Foreskin melanocyte (primary cell): ENCODE measurements at places on chromosomes 7 and 10.

GRCh38 chr7:102005933-102006480 is 188.6 kb downstream of the CUX1 start:
- DNase-seq: no peak

DNA sequence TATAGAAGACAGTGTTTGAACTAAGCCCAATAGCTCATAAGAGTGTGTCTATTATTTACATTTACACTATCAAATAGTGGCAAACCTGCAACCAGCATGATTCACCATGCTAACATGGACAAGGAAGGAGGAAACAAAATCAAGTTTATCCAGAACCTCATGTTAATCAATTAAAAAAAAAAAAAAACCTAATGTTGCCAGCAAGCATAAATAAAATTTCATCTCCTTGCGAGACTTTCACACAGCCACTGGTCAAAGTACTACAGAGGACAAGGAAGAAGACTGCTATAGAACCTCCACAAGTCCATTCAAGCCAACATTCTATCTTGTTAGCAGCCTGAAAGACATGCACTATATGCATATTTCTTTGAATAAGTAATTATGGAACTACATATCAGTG is 9.7 kb downstream of the TM9SF3 start:
- no peak for DNase-seq

DNA sequence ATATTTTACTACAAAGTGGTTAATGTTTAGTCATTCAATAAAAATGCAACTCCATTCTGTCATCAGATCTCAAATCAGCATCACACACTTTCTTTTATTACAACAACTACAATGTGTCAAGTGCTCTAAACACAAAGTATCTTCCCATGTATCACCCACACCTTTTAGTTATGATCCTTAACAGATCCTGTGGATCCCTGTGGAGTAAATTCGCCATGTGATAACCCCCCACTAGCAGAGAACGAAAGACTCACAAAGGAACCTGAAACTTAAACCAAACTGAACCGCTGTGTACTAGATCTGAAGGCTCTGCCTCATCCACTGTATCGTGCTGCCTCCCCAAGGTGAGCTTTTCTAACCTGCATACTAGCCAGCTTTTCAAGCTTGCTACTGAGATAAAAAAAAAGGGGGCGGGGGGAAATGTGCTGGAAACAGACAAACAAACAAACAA is 1.7 kb downstream of the DPY19L1 start:
- no peak for DNase-seq

DNA sequence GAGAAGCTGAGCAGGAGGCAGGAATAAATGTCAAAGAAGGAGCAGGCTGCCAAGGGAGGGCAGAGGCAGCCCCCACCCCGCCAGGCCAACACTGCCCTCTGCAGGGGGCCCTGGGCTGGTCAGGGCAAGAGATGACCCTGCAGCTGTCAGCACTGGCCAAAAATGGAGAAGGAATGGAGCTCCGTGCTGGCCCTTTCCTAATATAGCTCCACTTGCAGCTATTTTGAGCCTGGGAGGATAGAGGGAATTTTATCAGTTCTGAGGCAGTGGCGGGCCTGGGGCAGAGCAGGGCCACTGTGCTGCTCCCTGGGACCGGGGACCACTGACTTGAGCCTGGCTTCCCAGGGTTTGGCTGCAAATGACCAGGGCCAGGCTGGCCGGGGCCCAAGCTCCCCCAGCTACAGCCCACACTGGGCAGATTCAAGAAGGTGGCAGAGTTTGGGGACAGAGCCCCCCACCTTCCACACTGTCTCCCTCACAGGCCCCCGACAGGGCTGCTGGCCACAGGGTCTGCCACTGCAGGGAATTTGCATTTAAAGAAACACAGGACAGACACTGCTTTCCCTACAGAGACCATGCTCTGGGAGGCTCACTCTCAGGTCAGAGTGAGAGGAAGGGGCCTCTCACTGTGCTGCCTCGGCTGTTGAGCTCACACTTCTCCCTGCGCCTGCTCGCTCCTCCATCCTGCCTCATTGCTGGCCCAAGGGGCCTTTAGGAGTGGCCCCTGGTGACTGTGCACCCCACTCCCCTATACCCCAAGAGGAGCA is 16.2 kb downstream of the LDB3 start:
- no peak for DNase-seq

DNA sequence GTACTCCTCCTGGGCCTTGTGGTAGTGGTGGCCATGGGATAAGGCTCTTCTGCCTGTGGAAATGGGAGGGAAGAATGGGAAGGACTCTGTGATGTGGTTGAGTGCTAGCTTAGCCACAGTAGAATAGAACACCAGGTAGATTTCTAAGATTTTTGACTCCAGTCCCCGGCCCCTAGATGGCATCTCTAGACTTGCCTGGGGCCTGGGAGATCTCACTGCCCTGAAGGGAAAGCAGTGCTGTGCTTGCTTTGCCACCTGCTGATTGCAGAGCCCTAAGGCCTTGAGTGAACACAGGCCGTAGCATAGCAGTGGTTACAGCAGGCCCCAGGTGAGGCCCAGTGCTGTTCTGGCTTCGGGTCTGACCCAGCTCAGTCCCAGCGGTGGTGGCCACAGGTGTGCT is 252.0 kb downstream of the TCF7L2 start:
- no peak for DNase-seq

GRCh38 chr7:42090806-42091205 is 146.2 kb downstream of the GLI3 start:
- DNase-seq: no peak

- peak; percentile 97 for DNase-seq
Observed at GRCh38 chr10:29658984-29659965, 24.5 kb upstream of the SVIL start.

GRCh38 chr7:25988640-25989039 is 163.4 kb upstream of the NFE2L3 start:
- no peak for DNase-seq

GRCh38 chr7:152336754-152337368 is 98.9 kb downstream of the KMT2C start:
- peak; percentile 29 for DNase-seq

- peak; percentile 24 for DNase-seq
Observed at GRCh38 chr10:35336084-35336831, at the start of gene CCNY. Gene CCNY (plus strand): TSS chr10:35336509. CDS start chr10:35337054, 545 bp downstream.

DNA sequence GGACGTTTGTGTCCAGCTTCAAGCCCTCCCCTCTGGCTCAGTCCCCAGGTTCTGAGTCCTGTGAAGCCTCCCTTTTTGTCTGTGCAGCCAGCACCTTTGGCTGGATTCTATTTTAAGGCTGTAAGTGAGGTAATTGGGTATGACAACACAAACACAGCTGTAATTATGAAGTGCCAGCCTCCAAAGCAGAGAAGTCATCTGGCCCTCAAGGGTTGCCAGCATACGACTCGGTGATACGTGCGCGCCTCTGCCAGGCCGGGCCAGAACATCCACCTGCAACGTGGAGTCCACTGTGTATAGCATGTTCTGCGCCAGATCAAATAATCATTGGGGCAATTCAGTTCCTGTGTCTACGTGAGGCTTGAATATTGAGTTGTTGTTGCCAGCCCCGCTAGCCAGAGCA is 6.7 kb upstream of the FAM180A start:
- DNase-seq: no peak

DNA sequence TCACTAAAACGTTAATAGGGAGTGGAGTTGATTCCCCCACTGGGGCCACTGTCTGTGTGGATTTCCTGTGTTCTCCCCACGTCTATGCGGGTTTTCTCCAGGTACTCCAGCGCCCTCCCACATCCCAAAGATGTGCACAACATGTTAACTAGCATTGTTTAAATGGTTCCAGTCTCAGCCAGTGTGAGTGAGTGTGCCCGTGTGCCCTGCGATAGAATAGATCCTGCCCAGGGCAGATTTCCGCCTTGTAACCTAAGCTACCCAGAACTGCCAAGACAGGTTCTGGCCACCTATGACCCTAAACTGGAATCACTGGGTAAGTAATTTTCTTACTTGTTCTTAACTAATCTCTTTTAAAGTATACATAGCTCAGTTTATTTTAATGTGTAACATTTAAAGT is 58.5 kb downstream of the CCDC6 start:
- DNase-seq: no peak

- no peak for DNase-seq
Observed at GRCh38 chr7:35761871-35762677, 38.8 kb upstream of the SEPTIN7 start.
